Breast epithelium (tissue), 4 donors: ENCODE measurements at places on chromosomes 1 and 21. TPM values are rescaled to one million over a fixed set of nuclear protein-coding genes. Genes with fewer than 3 reads are reported as not detected.

Gene PRELP
- 132 TPM for total RNA-seq

DNA sequence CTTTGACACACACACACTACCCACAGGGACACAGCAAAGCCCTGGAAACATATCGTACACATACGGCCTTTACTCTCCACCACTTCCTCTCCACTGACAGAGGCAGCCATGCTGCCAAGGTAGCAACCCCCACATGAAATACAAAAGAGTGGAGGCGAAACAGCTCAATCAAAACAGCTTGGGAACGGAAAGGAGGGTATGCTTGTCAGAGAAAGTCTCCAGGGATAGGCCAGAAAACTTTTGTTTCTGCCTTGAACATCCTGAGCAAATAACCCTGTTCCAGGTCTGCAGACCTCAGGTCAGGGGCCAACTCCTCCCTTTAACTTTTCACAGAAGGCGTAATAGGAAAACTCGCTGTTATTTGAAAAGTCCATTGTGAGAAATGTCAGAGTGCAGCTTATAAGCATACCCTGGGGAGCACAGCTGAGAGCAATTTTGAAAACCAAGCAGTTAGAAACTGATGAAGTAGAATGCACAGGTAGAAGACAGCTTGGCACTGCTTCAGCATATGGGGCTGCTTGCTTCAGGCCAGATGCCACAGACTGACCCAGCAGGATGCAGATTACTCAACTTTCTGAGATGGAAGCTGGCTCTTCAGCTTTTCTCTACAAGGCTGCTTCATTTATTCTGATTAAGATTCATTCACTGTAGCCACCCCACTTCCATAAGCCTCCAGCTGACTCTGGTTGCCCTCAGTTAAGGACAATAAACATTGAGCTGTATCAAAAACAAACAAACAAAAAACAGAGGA lies 18.0 kb downstream of the KIAA0319L start:
- DNase-seq = no peak
- H3K4me3 ChIP-seq = no peak overlapping the region
- no peaks in the 10 kb centered on the region for H3K27me3 ChIP-seq
- H3K27ac ChIP-seq = peak overlapping the region; percentile 81
- H3K36me3 ChIP-seq = no peaks in the 10 kb centered on the region
- H3K4me1 ChIP-seq = peaks cover 20% of the 10 kb centered on the region

DNA sequence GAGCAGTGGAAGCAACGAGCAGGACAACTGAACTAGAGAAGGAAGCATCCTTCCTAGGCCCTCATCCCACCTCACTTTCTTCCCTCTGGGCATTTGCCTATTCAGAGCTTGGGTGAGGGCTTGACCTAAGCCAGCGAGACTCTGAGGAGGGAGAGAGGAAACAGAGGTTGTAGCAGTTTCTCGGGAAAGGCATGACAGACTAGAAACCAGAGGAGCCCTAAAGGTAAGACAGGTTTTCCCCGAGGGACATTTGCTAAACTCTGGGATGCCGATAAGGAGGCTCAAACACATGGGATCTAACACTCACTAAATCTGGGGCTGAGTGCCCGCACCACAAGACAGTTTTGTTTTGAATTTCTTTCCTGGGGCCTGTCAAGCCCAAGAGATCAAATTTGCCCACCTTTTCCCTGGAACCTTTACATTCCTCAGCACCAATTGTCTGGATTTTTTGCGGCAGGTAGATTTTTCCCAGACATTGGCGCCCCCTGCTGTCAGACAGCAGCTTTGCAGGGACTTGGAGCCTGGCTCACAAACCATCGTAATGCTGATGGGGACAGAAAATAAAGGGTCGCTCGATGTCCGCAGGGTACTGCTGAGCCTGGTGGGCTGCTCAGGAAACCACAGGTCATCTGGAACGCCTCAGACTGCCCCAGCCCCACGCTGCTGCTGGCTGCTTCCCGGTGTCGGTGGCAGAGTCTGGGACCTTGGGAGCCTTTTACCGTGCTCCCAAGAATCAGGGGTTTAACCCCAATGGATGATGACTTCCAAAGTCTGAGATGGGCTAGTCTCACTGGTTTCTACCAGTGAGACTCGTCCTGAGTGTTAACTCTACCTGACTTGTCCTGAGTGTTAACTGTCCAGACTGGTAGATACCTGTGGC lies 23.4 kb upstream of the TSPAN2 start:
- no peak overlapping the region for H3K4me3 ChIP-seq
- no peaks in the 10 kb centered on the region for H3K36me3 ChIP-seq
- H3K27ac ChIP-seq = no peak overlapping the region
- no peaks in the 10 kb centered on the region for H3K4me1 ChIP-seq
- DNase-seq = peak; percentile 58

GRCh38 chr1:107378426-107378825 lies 237.6 kb downstream of the NTNG1 start:
- H3K27me3 ChIP-seq = no peaks in the 10 kb centered on the region
- H3K4me3 ChIP-seq = no peak overlapping the region
- no peak for DNase-seq
- no peaks in the 10 kb centered on the region for H3K36me3 ChIP-seq
- no peaks in the 10 kb centered on the region for H3K4me1 ChIP-seq
- H3K27ac ChIP-seq = no peak overlapping the region

GRCh38 chr1:229880271-229881170 lies 186.5 kb upstream of the GALNT2 start:
- H3K27ac ChIP-seq = no peak overlapping the region
- H3K4me1 ChIP-seq = no peaks in the 10 kb centered on the region
- no peak overlapping the region for H3K4me3 ChIP-seq

DNA sequence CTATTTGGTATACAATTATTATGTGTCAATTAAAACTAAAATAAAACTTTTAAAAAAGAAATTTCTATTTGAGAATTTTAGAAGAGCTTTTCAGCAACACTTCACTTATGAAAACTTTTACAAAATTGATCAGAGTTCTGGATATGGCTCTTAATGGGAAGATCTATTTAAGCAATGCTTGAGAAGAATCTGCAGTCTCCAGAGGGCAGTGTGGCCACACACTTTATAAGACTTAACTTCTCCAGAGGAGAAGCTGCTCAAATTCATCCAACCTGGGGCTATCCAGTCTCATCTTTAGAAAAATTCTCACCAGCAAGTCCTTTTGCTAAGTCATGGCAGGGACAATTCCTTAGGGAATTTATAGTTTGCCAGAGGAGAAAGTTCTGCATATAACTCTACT lies 25.2 kb upstream of the AGO1 start:
- no peaks in the 10 kb centered on the region for H3K36me3 ChIP-seq
- no peaks in the 10 kb centered on the region for H3K27me3 ChIP-seq
- H3K4me1 ChIP-seq = no peaks in the 10 kb centered on the region
- H3K27ac ChIP-seq = no peak overlapping the region

GRCh38 chr1:219329578-219329977 lies 155.9 kb downstream of the LYPLAL1 start:
- H3K27me3 ChIP-seq = no peaks in the 10 kb centered on the region
- DNase-seq = no peak
- H3K4me1 ChIP-seq = no peaks in the 10 kb centered on the region
- no peaks in the 10 kb centered on the region for H3K36me3 ChIP-seq
- no peak overlapping the region for H3K4me3 ChIP-seq

DNA sequence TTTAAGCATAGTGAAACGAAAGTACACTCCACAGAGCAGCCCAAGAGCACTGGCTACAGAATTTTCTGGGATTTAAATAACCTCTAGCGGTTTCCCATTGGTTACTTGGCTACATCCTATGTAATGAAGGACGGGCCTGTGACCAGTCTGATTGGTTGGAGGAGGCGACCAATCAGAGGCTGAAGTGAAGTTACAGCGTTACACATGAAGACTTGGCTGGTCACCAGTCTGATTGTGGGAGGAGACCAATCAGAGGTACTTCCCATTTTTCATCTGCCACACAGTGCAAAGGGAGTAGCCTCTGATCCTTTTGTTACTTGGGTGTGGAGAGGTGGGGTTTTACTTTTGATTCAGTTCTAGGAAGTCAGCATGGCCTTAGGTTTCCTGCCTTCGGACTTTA lies 142.7 kb upstream of the SERTAD4 start:
- H3K4me1 ChIP-seq = no peaks in the 10 kb centered on the region
- H3K27ac ChIP-seq = no peak overlapping the region

Gene SPTA1
- 0.15 TPM for total RNA-seq

Gene BTBD19
- 7.0 TPM for total RNA-seq
